ENCODE measurements at places on chromosomes 13 and 19. TPM values are rescaled to one million over a fixed set of nuclear protein-coding genes. Genes with fewer than 3 reads are reported as not detected.

LRG1 gene
- 0.17 TPM for total RNA-seq

ANKLE1 gene
- total RNA-seq, result 1.4 TPM

LIM2 gene
- total RNA-seq, result not detected

ZNF442 gene
- total RNA-seq, result 0.97 TPM

CRX gene
- not detected for total RNA-seq

ADAMTSL5 gene
- 2.9 TPM for total RNA-seq

SIGLEC8 gene
- not detected for total RNA-seq

MAST1 gene
- 1.5 TPM for total RNA-seq

TLE5 gene
- 869 TPM for total RNA-seq

BORA gene
- 3.5 TPM for total RNA-seq

DNA sequence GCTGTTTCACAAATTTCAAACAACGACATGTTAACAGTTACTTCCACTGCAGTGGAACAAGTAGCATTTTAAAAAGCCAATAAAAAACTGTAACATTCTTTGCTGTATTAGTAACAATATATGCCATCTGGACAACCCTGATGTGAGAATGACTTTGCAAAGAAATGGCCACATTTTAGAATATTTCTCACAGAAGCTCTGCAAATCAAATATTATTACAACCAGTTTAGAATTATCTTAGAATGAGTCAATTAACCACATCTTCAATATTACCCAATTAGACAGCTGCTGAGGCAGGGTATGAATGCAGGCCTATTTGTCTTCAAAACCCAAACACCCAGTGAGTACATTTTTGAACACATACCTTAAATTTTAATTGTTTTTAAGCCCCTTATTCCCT, 3.2 kb downstream of the ZNF699 start:
- no peak for DNase-seq

DNA sequence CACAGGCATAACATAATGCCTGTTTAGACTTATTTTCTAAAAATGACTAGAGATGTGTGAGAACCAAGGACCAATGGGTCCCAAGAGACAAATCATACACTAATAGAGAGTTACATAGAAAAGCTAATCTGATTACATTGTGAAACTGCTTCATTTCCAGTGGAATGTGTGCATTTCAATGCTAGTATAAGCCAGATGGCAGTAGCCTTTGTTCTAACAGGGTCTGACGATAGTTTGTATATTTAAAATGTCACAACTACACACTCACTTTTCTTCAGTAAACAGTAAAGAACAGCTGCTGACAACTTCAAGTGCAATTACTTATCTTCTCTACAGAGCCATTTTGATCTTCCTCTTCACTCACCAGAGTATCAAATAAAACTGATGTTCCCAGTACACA, 4.3 kb upstream of the SLITRK5 start:
- no peak for DNase-seq

GRCh38 chr19:9981406-9982260, 28.7 kb downstream of the COL5A3 start:
- no peak for DNase-seq

GRCh38 chr19:10286803-10287737, at the start of gene ICAM4:
Gene ICAM4, plus strand, starts transcription at chr19:10286955. Its CDS starts 58 bp downstream, at chr19:10287013.
- DNase-seq, result no peak

GRCh38 chr19:1157931-1158884, 15.9 kb downstream of the SBNO2 start:
- DNase-seq, result no peak

DNA sequence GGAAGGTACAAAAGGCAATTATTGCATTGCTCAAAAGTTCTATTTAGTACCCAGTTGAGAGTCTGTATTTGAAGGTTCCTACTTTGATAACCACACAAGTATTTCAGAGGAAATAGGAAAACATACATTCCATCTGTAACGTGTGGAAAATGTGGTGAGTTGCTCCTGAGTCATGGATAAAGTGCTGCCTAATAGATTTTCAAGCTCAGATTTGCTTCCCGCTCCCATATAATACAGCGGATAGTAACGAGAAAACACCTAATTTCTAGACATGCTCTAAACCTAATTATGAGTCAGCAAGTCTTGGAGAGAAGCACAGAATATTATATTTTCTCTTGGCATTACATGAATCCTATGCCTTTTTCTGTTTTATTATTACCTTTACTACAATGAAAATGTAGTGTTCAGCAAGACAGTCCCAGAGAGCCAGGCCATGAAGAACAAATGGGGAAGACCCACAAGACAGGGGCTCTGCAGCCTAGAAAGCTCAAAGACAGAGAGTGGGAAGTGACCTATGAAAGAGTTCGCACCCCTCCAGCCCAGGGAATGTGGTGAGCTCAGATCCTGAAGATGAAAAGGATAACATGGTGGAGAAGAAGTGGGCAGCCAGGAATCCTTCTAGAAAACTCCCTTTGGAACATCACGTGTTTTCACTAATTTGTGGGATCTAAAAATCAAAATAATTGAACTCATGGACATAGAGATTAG, 116.1 kb downstream of the STARD13 start:
- no peak for DNase-seq

DNA sequence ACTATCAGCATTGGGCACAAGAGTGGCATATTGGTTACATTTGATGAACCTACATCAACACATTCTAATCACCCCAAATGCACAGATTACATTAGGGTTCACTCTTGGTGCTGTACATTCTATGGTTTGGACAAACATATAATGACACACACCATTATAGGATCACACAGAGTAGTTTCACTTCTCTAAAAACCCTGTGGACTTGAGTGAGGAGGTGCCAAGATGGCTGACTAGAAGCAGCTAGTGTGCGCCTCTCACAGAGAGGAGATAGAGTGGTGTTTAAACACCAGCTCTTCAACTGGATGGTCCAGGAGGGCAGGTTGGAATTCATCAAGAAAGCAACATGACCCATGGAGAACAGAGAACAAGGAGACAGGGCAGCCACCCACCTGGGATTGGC, 265.6 kb downstream of the TDRD3 start:
- DNase-seq, result no peak

- no peak for DNase-seq
These were observed 290.9 kb upstream of the SOX21 start for GRCh38 chr13:95003019-95003813.

- DNase-seq, result no peak
These were observed 787.8 kb upstream of the PRR20A start for GRCh38 chr13:56352901-56353300.

- DNase-seq, result no peak
These were observed 537.6 kb downstream of the EFNB2 start for GRCh38 chr13:105997581-105998550.

- no peak for DNase-seq
These were observed 258.5 kb downstream of the DLEU7 start for GRCh38 chr13:50584856-50585580.

- DNase-seq, result no peak
These were observed 189.8 kb downstream of the KCTD12 start for GRCh38 chr13:76696370-76696769.

- DNase-seq, result no peak
These were observed 4.6 kb upstream of the PLAUR start for GRCh38 chr19:43674596-43674995.

- DNase-seq, result no peak
These were observed 1674.2 kb downstream of the PCDH9 start for GRCh38 chr13:65555962-65556361.

- no peak for DNase-seq
These were observed 1.3 kb downstream of the IL11 start for GRCh38 chr19:55368701-55369563.

- DNase-seq, result no peak
These were observed 557 bp downstream of the ZNF576 start for GRCh38 chr19:43596842-43597461.

GRCh38 chr19:51607077-51607476, 23.1 kb downstream of the SIGLEC5 start:
- no peak for DNase-seq

DNA sequence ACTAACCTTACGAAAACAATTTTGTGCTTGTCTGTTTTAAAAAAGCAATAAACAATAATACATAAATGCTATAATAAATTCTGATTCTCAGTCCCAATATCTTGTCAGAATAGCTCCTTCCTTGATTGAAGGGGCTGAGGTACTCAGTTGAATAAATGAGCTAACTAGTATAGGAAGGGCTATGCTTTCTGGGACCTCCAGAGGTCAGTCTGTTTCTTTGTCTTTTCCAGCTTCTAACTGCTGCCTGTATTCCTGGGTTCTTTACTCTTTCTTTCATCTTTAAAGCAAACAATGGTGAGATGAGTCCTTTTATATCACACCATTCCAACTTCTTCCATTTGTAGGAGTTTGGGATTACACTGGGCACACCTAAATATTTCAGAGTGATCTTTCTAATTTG, 1297.0 kb upstream of the ATXN8OS start:
- no peak for DNase-seq

DNA sequence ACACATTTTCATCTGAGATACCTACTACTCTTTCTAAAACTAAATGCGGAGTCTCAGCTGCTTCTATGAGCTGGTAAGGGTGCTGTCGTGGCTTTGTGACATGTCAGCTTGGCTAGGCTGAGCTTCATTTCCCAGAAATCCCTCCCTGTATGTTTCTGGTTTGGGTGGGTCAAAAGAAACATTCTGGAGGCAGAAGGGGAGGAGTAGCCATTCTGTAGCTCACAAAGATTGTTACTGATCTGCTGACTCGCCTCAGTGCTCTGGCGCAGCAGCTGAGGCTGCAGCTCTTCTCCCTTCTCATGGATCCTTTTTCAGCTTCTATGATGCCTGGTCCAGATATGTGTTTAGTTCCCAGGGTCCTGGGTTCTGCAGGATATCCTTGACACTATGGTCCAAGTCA, 114.7 kb downstream of the RAP2A start:
- no peak for DNase-seq

GRCh38 chr19:13929956-13930355, 8.3 kb downstream of the PODNL1 start:
- DNase-seq, result no peak

GRCh38 chr13:113796211-113796963, 37.4 kb downstream of the TMEM255B start:
- DNase-seq, result no peak

DNA sequence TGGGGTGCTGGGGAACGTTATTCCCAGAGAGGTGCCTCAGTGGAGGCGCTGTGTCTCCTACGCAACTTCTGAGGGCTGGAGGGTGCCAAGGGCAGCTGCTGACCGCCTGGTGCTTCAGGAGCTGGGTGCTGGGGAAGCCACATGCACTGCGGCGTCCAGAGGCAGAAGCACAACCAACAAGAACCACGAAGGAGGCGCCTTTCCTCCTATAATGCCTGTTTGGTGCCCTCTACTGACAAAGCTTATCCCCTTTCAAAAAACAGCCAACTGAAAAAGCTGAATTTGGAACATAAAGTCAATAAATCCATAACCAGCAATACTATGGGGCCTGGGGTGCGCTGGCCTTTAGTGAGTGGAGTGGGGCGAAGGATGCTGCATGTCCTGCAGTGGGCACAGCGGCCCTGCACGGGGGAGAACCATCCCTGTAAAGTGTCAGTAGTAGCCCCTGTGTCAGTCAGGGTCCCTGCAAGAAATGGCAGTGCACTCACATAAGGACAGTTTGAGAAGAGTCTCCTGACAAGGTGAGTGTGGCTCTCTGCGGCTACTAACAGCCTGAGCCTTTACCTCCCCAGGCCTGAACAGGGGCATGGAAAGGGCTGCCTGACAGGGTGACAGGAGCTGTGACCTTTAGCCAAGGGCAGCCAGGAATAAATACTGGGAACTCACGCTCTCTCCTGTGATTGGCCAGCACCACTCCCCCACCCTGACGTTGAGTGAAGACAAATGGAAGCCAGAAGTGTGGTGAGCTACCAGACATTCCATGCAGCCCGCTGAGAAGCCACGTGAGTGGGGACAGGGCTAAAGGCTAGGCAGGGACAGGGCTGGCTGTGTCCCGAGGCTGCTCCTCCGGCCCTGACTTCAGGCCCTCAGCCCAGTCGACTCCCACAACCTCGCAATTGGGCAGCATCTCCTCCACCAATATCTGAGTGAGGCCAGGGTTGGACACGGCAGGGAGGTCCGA, 4.5 kb upstream of the B3GNT8 start:
- DNase-seq, result no peak

- no peak for DNase-seq
These were observed 330.6 kb downstream of the SPRY2 start for GRCh38 chr13:80010286-80010831.

DNA sequence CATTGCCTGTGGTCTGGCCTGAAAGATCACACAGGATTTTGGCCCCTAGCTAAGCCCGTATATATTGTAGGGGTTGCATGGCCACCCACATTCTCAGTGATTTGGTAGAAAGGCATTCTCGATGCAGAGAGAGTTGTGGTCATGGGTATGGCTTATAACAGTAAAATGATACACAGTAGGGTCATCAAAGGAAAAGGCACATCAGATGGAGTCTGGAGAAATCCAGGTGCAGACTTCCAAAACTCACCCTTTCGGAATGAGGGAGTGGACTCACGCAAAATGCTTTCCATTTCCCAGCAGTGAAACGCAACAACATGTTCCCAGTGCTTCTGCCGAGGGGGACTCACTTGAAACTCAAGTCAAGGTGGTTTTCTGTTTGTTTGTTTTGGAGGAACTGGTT, 802.5 kb upstream of the SLITRK1 start:
- no peak for DNase-seq

DNA sequence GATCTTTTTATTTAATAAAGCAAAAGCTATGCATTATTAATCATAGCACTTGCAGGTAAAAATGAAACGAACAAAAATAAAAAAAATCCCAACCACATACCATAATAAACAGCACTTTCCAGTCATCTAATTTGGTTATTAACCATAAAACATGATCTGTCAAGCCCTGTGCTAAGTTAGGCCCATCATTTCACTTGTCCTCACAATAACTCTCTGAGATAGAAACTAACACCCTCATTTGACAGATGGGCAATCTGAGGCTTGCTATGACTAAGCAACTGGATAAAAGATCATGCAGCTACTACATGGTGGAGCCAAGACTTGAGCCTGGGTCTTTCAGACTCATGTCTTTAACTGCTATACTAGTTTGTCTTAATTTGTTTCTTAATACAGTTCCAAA, 21.8 kb downstream of the PROSER1 start:
- no peak for DNase-seq

DNA sequence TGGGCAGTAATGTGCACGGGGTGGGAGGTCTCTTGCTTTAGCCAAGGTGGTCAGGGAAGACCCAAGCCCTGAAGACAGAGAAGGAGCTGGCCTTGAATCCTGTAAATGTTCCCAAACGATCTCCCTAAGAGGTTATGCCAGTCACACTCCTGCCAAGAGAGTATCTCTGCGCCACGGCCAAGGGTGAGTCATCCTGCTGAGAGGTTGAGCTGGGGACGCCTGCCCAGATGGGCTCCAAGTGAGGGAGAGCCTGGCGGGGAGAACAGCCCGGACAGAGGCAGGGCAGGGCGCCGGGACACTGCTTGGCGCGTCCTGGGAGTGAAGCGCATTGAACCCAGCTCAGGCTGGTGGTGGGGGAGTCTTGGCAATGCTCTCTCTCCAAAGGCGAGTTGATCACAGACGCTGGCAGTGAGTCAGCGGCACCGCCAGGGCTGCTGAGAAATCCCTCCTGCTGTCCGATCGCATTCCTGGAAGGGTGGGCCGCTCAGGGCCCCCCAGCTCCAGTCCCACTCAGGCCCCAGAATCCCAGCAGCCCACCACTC, 16.4 kb downstream of the SULT2B1 start:
- no peak for DNase-seq

- no peak for DNase-seq
These were observed 453.6 kb downstream of the IRS2 start for GRCh38 chr13:109332506-109333499.

- no peak for DNase-seq
These were observed 128.7 kb downstream of the FGF14 start for GRCh38 chr13:102273111-102273510.
